Fibroblast of the aortic adventitia (primary cell): ENCODE measurements at places on chromosomes 16 and 17. TPM values are rescaled to one million over a fixed set of nuclear protein-coding genes. Genes with fewer than 3 reads are reported as not detected.

The ZNF624 gene
- total RNA-seq: 6.2 and 9.2 TPM in 2 replicates

The CEMP1 gene
- not detected in 2 replicates for total RNA-seq

The IRX6 gene
- total RNA-seq: not detected in 2 replicates

The ARHGDIG gene
- total RNA-seq: 1.6 TPM in 1 of 2 replicates, not detected in the other

The GLIS2 gene
- 3.3 and 6.6 TPM in 2 replicates for total RNA-seq

The LIG3 gene
- total RNA-seq: 9.2 and 31.0 TPM in 2 replicates

The SKAP1 gene
- total RNA-seq: not detected in 2 replicates

The GPR142 gene
- not detected in 2 replicates for total RNA-seq
